ENCODE measurements at places on chromosomes 2 and 18.

GRCh38 chr2:75025216-75025615, 66.8 kb downstream of the POLE4 start:
- DNase-seq, result no peak

GRCh38 chr2:238644095-238645081, 203.5 kb upstream of the TWIST2 start:
- no peak for DNase-seq

DNA sequence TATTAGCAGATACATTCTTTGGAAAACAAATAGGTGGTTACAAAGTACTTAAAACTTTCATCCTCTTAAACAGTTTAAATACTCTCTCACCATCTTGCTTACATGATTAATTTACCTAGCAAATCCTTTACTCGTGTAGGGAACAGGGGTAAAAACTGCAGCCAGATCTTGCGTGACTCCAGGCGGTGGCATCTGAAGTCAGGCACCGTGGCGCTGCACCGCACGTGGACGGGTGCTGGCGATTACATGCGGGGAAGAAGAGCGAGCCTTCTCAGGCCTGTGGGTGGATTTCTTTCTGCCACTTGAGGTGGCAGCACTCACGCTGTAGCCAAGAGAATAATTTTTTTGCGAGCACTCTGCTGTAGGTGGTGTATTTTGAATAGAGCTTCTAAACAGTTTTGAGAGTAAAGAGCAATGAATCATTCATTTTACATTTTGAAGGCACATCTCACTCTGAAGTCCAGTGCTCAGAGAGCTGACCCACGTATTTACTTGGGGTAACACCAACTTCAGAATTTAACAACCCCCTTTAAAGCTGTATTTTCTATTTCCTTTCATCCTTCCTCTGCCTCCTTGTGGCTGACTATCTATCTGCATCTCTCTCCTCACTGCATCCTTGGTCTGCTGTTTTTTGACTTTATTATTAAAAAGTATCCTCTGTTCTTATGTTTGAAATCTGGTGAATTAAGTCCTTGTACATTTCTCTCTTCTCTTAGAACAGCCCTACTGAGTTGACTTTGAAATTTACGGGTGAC, 68.9 kb downstream of the EPAS1 start:
- no peak for DNase-seq

GRCh38 chr2:77778917-77779316, 256.7 kb upstream of the LRRTM4 start:
- DNase-seq, result no peak

- DNase-seq, result no peak
Measured at GRCh38 chr18:44961288-44961995, 280.8 kb downstream of the SETBP1 start.

- no peak for DNase-seq
Measured at GRCh38 chr2:176178757-176179295, 9.6 kb upstream of the HOXD1 start.

DNA sequence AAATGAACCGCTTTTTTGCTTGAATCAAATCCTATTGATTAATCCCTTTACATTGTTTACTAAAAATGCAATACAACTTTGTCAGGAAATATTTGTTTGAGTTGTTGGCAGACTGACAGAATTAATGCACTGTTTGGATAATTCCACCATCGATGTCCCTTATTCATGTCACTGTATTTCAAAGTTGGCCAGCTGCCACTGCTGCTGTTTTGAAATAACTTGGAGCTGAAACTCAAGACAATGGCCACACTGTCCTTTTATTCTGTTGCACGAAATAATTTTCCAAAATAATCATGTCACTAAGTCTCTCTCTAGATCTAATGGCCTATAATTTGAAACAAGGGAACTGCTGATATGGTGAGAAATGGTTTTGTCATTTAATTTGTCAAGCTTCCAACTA, 55.2 kb upstream of the PAX3 start:
- no peak for DNase-seq

- no peak for DNase-seq
Measured at GRCh38 chr2:80280598-80280997, 24.0 kb downstream of the LRRTM1 start.

GRCh38 chr2:29317077-29317517, 201.9 kb downstream of the CLIP4 start:
- DNase-seq, result no peak

GRCh38 chr2:218982586-218983262, 2.3 kb downstream of the FEV start:
- DNase-seq, result no peak

DNA sequence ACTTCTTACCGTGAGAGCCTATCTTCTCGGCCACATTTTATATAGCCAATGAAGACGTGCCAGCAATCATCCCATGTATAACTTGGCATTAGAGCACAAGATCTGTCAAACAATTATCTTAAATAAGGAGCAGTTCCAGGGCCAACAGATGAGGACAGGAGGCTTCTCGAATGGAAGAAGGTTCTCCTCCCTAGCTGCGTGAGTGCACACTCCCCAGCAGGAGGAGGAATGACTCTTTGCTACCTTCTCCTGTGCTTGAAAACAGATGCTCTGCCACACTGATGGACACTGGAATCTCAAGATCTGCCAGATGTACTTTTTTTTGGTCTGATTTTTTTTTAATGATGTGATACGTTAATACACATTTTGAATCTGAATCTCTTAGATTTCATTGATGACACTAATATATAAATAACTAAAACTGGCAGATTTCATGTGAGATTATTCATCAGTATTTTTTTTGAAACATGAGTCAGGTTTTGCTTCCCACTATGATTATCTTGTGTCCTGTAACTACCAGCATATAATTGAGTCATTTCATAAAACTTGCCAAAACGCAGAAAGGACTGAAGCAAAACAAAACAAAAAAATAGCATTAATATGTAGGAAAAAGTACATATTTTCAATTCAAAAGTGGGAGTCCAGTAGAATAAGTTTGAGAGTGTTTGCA, 626 bp upstream of the VIT start:
- no peak for DNase-seq

DNA sequence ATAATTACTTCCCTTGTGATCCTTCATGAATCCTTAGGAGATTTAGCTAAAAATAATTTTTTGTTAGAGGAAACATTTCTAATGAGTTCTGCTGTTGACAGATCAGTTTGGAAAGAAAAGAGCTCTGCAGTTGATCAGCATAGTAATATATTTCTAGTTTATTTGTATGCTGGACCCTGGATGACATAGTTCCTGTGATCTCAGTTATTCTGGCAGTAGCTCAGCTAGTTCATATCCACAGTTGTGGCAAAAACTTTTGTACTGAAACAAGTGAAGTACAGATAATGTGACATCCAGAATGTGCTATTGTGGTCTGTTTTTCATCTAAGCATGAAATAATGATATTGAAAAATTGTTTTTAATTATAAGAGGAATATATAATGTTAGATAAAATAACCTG, 33.7 kb downstream of the ABI2 start:
- DNase-seq, result no peak

- DNase-seq, result no peak
Measured at GRCh38 chr2:237797253-237797652, 1.3 kb upstream of the RBM44 start.

DNA sequence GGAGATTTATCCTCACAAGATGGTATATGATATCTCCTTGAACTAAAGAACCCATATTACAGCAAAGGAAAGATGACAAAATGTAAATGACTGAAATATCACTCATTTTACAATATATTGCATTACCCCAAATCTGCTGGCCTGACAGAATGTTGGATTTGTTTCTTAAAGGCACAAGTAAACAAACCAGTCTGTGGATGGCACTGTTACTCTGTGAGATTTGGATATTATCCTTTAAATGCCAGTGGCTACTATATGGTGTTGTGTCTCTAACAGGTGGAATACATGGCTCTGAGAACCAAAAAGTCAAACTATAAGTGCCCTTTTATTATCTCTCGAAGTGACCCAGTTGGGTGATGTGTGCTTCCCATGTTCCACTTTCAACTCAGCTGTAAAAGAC, 125.7 kb downstream of the PDE1A start:
- DNase-seq, result no peak

DNA sequence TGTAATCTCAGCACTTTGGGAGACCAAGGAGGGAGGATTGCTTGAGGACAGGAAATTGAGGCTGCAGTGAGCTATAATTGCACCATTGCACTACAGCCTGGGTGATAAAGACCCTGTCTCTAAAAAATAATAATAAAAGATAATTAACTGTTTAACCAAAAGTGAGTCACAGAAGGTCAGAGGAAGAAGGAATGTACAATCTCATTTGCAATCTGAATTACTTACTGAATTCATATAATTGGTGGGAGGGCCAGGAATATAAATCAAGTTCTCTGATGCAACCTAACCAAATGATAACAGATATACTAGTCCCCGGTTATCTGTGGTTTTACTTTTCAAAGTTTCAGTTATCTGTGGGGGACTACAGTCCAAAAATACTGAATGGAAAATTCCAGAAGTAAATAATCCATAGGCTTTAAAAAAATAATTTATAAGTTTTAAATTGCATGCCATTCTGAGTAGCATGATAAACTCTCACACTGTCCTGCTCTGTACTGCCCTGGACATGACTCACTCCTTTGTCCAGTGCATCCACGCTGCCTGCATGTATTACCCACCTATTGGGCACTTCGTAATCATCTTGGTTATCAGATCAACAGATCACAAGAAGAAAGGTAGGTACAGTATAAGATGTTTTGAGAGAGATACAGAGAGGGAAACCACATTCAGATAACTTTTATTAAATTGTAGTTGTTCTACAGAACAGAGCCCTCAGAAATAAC, 12.8 kb upstream of the MATN3 start:
- DNase-seq, result no peak

- no peak for DNase-seq
Measured at GRCh38 chr18:10771053-10771709, 245.4 kb downstream of the NAPG start.

- DNase-seq, result no peak
Measured at GRCh38 chr2:3198119-3198518, 179.5 kb downstream of the EIPR1 start.

- no peak for DNase-seq
Measured at GRCh38 chr2:128315829-128316776, 2.6 kb downstream of the HS6ST1 start.

DNA sequence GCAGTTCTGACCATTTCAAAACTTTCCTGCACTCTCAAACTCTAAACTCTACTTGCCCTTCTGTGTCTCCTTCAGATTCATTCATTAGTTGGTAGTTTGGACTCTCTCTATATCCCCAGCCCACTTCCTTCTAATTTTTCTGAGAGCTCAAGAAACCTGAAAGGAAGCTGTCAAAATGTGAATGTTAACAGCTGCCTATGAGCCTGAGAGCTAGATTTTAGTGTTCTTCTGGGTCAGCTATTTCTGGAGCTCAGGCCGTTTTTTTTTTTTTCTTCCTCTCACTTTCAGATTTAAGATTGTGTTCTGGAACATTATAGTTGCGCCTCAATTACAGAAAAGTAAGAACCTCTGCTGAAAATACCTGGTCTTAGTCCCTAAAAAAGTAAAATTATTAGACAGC, 73.1 kb downstream of the RTN4 start:
- no peak for DNase-seq

GRCh38 chr2:172297531-172297930, 129.9 kb upstream of the ITGA6 start:
- no peak for DNase-seq

DNA sequence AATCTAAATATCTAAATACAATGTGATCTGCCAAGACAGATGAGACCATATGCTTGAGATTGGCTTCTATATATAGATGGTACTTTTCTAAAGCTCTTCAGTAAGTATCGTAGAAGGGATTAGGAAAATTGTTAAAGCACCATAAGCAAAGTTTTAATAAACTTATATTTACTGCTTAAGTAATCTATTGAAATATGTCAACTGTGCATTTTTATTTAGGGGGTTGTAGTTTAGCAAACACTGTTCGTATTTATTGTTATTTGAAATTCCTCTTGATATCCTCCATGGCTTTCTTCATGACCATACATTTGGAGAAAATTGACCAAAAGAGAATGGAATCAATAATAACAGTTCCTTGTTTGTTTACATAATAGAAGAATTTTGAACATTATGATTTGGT, 102.7 kb downstream of the MIB1 start:
- no peak for DNase-seq

DNA sequence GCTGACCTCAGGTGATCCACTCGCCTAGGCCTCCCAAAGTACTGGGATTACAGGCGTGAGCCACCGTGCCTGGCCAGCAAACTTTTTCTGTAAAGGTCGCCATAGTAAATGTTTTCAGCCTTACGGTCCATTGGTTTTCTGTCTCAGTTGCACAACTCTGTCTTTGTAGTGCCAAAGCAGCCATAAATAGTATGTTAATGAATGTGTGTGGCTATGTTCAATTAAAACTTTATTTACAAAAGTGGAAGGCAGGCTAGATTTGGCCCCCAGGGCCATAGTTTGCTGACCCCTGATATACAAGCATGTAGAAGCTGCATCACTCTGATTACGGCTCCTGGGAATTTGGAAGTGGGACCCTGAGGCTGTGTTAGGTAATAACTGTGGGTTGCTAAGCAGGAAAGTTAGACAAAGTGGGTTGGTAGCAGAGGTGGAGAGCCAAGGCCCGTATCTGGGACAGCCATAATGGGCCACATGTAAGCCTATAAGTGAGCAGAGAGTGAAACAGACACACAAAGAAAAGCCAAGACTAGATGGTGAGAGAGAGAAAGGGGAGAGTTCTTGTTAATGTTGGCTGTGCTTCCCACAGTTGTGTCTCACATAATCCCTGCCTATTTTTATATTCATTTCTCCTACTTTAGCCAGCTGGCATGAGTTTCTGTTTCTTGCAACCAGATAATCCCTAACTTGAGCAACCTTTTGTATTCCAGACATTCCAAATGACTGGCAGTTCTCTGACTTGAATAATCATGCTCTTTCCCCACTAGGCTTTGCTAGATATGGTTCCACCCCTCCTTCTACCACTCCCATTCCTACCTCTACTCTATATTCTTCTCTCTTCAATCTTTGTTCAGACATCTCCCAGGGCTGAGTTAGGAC, 223.3 kb upstream of the STON1 start:
- DNase-seq, result no peak

GRCh38 chr2:42099438-42100173, 51.8 kb downstream of the PKDCC start:
- DNase-seq, result no peak

DNA sequence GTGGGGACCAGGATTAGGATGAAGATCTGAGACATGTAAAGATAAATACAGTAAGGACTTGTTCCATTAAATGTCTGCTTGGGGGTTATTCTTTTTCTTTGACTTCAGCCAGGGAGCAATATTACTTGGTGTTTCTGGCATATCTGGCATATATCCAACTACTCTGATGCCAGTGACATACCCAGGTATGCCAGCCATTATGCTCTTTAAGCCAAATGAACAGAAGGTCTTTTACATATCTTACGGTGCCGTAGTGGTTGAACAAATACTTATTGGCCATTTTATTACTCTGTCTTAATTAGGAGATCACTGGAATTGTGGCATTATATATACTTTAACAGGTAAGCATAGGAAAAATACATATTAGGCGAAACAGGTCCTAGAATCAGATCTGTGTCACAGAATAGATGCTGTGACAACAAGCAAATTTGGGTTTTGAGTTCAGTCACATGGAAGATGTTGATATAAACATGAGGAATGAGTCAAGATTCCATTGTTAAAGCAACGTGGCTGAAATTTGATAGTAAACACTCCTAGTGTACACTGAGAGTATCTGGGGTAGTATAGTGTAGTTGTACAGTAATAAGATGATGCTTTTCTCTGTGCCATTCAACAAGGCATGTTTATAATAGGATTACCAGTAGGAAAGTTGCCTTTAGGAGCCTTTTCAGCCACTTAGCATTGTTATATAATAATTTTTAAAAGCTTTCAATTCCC, 62.6 kb downstream of the KCTD18 start:
- DNase-seq, result no peak

- no peak for DNase-seq
Measured at GRCh38 chr2:98771721-98772524, 41.0 kb upstream of the MGAT4A start.

Measured in anterior cingulate cortex (tissue), 58 donors.